ENCODE measurements at places on chromosomes 12 and 14.

- DNase-seq, result no peak
These were observed 45.0 kb upstream of the OR6J1 start for GRCh38 chr14:22689199-22689598.

DNA sequence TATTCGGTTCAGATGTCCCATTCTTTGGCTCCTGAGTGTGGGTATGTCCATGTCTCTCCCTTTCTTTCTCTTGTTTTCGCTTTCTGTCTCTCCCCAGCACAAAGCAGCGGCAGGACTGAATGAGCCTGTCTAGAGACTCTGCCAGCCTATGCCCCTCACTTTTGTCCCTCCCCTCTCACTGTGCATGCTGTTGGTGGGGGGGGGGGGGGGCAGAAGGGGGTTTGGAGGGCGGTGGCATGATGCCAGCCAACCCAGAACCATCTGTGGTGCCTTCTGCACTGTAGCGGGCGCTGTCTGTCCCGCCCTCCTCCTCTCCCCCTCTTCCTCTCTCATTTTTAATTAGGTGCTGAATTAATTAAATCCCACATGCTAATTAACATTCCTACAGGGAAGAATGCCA is 17.7 kb downstream of the NGDN start:
- no peak for DNase-seq

- DNase-seq, result no peak
These were observed 56.4 kb upstream of the RNU6-8 start for GRCh38 chr14:32259368-32260013.

DNA sequence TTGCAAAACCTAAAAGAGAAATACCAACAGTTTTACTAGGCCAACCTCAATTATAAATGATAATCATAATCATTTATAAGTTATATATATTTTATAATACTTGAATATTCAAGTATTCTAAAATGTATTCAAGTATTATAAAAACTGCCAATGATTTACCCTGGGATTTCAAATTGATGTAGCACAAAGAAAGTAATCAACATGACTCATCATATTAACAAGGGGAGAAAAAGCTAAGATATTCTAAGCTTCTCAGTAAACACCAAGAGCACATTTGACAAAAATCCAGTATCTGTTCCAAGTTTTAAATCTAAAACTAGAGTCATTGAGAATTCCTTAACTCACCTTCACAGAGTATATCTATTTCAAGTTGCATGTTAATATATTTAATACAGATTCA is 56.1 kb downstream of the CAPZA3 start:
- no peak for DNase-seq

- DNase-seq, result no peak
These were observed 219.3 kb downstream of the CRADD start for GRCh38 chr12:93896427-93896826.

DNA sequence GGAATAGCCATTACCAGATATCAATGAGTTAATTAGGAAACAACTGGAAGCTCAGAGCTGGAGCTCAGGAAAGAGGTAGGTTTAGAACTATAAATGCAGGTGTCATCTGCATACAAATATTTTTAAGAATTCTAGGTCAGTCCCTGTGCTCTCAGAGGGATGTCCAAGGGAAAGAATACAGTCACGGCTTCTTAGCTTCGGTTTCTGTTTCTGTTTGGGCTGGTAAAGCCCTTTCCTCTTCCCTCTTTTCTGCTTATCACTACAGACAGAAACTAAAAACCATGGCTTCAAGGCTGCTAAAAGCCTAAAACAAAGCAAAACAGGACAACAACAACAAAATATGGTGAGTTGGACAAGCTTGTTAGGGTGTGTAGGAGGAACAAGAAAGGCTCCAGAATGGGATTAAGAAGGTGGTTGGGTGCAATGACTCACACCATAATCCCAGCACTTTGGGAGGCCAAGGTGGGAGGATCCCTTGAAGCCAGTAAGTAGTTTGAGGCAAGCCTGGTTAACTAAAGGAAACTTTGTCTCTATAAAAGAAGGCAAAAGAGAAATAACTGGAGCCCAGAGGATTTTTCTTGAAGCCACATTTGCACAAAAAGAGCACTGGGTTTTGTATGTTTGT is 113.0 kb downstream of the SEC23A start:
- DNase-seq, result no peak

GRCh38 chr12:28216016-28216415 is 25.8 kb downstream of the CCDC91 start:
- DNase-seq, result no peak

DNA sequence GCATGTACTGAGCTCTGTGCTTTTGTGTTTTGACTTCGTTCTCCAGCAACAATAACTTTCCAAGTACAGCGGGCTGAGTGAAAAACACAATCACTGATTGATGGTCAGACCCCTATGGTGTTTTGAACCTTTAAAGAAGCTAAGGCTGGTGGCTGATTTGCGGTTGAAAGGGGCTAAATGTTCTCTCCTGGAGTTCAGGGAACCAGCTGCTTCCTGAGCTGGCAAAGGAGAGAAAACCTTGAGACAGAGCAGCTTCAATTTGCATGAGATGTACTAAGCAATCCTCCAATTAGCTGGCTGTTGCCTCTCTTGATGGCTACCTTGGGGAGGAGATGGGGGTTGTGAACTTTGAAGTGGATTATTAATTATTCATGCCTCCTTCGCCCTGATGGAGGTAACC is 546.7 kb upstream of the SEL1L start:
- DNase-seq, result no peak

DNA sequence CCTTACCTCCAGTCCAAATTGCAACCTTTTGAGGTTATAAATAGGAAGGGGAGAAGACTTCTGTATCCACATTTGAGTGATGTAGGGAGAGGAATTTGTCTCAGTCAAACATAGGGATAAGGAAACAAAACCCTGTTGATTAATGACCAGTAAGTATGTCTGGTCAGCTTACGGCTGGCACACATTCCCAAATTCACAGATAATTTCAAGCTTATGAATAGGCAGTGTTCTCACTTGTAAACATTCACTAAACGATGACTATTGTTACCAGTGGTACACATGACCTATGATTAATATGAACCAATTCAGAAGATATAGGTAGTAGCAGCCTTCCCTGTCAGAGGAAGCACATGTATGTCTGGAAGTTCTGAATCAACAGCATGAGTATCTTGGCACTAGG is 33.0 kb upstream of the SLC5A8 start:
- no peak for DNase-seq

All from activated naive CD4-positive, alpha-beta T cell (primary cell).